Chondrocyte (in vitro differentiated cells): ENCODE measurements at places on chromosomes 3 and 15. TPM values are rescaled to one million over a fixed set of nuclear protein-coding genes. Genes with fewer than 3 reads are reported as not detected.

RLBP1 gene
- not detected in 3 replicates for total RNA-seq

DNA sequence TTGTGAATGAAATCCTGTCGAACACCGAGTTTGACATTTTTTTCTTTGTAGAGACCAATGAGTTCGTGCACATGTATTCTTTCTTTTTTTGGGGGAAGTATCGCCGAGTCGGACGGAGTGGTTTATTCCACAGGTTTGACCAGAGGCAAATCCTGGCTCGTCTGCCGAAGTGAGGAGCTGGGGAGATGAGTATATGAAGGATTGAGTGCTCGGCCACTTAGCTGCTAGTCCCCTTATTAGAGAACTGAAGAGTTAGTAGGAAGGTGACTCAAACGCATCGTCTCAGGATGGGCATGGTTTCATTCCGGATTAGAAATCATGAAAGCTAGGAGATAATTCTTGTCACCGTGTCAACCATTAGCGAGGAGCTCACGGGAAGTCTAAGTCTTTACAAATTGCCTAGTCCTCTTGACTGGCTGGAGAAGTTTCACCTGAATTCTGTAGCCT is 154.7 kb upstream of the GOLIM4 start:
- no peaks in the 10 kb centered on the region for H3K36me3 ChIP-seq
- peaks cover 6% of the 10 kb centered on the region for H3K27me3 ChIP-seq
- DNase-seq, result no peak
- no peak overlapping the region for H3K27ac ChIP-seq

ZPLD1 gene
- total RNA-seq, result not detected in 3 replicates

GRCh38 chr3:194606941-194607340 is 26.3 kb downstream of the TMEM44 start:
- peaks cover 26% of the 10 kb centered on the region for H3K36me3 ChIP-seq
- H3K27me3 ChIP-seq, result no peaks in the 10 kb centered on the region
- H3K4me1 ChIP-seq, result no peaks in the 10 kb centered on the region
- no peak for DNase-seq
- H3K27ac ChIP-seq, result no peak overlapping the region

DNA sequence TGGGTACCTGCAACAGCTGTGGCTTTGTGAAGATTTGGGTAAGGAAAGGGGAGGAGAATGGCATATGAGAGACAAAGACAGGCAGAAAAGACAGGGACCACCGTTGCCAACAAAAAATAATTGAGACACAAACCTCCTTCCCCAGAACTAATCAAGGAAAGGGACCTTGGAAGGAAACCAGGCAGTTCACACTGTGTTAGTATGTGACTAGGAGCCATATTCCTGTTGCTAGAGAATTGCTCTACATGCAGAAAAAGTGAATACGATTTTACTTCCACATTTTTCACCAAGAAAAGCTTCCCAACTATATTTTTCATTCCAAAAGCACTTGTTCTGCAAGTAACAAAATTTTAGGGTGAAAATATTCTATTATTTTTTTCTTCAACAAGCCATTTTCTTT is 393.7 kb upstream of the ADAMTS9 start:
- H3K27ac ChIP-seq, result no peak overlapping the region
- no peaks in the 10 kb centered on the region for H3K4me1 ChIP-seq
- no peak for DNase-seq
- peaks cover 13% of the 10 kb centered on the region for H3K27me3 ChIP-seq

- no peak for DNase-seq
- no peaks in the 10 kb centered on the region for H3K27me3 ChIP-seq
- peak overlapping the region; percentile 8 for H3K27ac ChIP-seq
These were observed 197.7 kb downstream of the FNDC3B start for GRCh38 chr3:172236771-172237742.

DNA sequence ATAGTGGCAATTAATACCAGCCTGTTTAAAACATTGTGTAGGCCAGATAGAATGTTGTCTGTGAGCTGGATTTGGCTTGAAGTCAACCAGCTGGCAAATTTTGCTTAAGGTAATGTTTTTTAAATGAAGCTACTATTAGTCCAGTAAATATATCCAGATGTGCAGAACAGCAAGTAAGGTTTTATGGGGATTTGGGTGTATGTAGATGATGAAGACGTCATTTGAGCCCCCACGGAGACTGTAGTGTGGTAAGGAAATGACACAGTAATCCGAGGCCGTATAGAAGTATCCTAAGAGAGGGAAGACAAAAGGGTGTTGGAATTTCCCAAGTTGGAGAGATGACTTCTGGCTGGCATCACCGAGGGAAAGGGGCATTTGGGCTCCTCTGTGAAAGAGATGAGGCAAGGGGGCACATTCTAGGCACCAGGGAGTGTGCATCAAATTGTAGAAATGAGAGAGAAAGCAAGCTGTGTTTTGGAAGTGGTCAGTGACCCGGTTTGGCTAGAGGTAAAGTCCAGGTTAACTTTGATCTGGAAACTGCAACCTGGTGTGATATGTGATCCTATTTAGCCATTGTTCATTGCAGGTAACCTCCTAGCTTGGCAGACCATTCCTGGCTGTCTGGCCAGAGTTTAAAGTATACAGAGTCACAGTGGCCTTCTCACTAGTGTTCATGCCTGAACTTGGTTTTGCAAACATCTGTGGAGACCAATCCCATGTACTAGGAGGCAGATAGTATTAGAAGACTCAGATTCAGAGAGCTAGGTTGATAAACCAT is 104.2 kb downstream of the ITPR1 start:
- peaks cover 1% of the 10 kb centered on the region for H3K36me3 ChIP-seq
- DNase-seq, result no peak
- H3K27me3 ChIP-seq, result no peaks in the 10 kb centered on the region
- H3K4me1 ChIP-seq, result peaks cover 26% of the 10 kb centered on the region
- H3K27ac ChIP-seq, result peak overlapping the region; percentile 57
- H3K4me3 ChIP-seq, result no peak overlapping the region

DNA sequence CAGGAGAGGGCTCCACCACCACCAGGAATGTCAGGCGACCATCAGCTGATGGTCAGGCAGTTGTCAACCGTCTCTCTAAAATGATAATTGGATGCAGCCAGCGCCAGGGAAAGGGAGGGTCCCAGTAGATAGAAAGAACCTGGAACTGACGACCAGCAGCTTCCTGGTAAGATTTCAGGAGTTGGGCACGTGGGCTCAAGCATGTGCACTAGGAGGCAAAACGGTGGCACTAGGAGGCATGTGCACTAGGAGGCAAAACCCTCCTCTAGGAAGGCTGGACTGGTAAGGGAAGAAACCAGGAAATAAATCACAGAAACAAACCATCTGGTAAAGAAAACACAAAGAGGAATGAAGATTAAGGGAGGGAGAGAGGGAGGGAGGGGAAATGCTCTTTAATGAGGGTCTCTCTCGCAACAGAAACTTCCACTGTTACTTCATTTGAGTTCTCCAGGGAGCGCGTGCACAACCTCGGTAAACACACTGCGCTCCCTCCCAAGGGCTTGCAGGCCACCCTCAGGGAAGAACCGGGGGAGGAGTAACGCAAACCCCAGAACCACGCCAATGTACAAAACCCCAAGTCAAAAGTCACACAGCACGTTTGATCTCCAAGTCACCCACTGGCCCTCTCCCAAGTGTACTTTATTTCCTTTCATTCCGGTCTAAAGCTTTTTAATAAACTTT is 116.7 kb downstream of the XXYLT1 start:
- no peak overlapping the region for H3K4me3 ChIP-seq
- DNase-seq, result no peak
- H3K36me3 ChIP-seq, result no peaks in the 10 kb centered on the region
- H3K27me3 ChIP-seq, result no peaks in the 10 kb centered on the region
- peak overlapping the region; percentile 86 for H3K27ac ChIP-seq

- H3K36me3 ChIP-seq, result peaks cover 2% of the 10 kb centered on the region
- peaks cover 52% of the 10 kb centered on the region for H3K4me1 ChIP-seq
- DNase-seq, result no peak
- peak overlapping the region; percentile 90 for H3K4me3 ChIP-seq
These were observed 1.0 kb downstream of the TMCC1 start for GRCh38 chr3:129892486-129892856.

DNA sequence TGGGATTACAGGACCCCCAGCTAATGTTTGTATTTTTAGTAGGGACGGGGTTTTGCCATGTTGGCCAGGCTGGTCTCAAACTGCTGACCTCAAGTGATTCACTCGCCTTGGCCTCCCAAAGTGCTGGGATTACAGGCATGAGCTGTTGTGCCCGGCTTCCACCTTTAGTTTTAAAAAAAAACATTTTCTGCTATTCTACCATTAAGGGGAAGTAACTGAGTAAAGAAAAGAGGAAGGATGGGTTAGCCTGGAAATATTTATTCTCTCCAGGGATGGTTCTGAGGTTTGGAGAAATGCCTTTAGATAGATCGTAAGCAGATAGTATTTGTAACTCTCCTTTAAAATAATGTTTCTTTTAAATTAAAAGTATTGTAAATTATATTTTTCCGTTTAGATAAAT is 3.1 kb downstream of the AP4E1 start:
- peak overlapping the region; percentile 98 for H3K27ac ChIP-seq
- no peak overlapping the region for H3K4me3 ChIP-seq
- no peak for DNase-seq
- H3K36me3 ChIP-seq, result peaks cover 5% of the 10 kb centered on the region

OR5H14 gene
- total RNA-seq, result not detected in 3 replicates

GRCh38 chr3:128315313-128315712 is 151.4 kb downstream of the DNAJB8 start:
- H3K36me3 ChIP-seq, result peaks cover 3% of the 10 kb centered on the region
- H3K27me3 ChIP-seq, result no peaks in the 10 kb centered on the region
- no peak overlapping the region for H3K4me3 ChIP-seq
- no peak for DNase-seq

- no peak overlapping the region for H3K4me3 ChIP-seq
- H3K27ac ChIP-seq, result no peak overlapping the region
- DNase-seq, result no peak
- peaks cover 3% of the 10 kb centered on the region for H3K27me3 ChIP-seq
- H3K4me1 ChIP-seq, result no peaks in the 10 kb centered on the region
- no peaks in the 10 kb centered on the region for H3K36me3 ChIP-seq
These were observed 112.9 kb downstream of the FHIT start for GRCh38 chr3:61138401-61138800.

- H3K27me3 ChIP-seq, result no peaks in the 10 kb centered on the region
- no peak overlapping the region for H3K27ac ChIP-seq
- H3K4me1 ChIP-seq, result peaks cover 19% of the 10 kb centered on the region
- DNase-seq, result no peak
- H3K36me3 ChIP-seq, result peaks cover 9% of the 10 kb centered on the region
These were observed 42.8 kb downstream of the ABTB1 start for GRCh38 chr3:127715532-127715931.

SQOR gene
- 8.9 to 10.9 TPM (median 10.5 TPM) in 3 replicates for total RNA-seq

- DNase-seq, result no peak
- no peak overlapping the region for H3K27ac ChIP-seq
- no peaks in the 10 kb centered on the region for H3K36me3 ChIP-seq
- H3K4me3 ChIP-seq, result no peak overlapping the region
- no peaks in the 10 kb centered on the region for H3K27me3 ChIP-seq
These were observed 143.3 kb upstream of the WNT5A start for GRCh38 chr3:55630280-55630920.

LHFPL4 gene
- total RNA-seq, result not detected in 3 replicates

- H3K27ac ChIP-seq, result no peak overlapping the region
- H3K36me3 ChIP-seq, result no peaks in the 10 kb centered on the region
- H3K4me3 ChIP-seq, result no peak overlapping the region
- H3K27me3 ChIP-seq, result peaks cover 2% of the 10 kb centered on the region
These were observed 29.4 kb upstream of the ATP8B4 start for GRCh38 chr15:50148362-50148963.

CFAP20DC gene
- 1.9 to 3.6 TPM (median 3.1 TPM) in 3 replicates for total RNA-seq

DNA sequence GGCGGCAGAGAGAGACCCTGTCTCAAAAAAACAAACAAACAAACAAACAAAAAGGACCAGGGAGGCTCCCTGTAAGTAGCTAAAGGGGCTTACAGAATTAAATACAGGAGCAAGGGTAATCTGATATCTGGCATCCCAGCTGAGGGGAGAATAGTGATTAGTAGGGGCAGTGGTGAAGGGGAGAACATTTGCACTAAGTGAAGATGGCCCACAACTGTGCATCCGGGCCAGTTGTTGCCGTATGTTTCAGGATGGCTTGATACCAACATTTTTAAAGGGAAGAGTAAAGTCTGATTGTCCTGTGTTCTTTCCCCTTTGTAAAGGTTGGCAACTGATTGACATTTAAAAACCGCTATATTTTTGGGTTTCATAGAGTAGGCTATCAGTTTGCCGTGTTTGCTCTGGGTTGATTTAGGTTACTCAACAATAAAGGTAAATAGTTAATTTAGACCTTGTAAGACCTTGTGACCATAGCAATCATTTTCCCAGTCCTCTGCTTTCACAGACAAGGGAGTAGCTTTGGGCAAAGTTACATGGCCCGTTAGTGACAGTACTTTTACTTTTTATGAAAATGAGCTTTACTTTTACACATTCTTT is 167.8 kb downstream of the PTPRG start:
- no peaks in the 10 kb centered on the region for H3K27me3 ChIP-seq
- no peaks in the 10 kb centered on the region for H3K36me3 ChIP-seq
- H3K27ac ChIP-seq, result no peak overlapping the region
- H3K4me1 ChIP-seq, result peaks cover 13% of the 10 kb centered on the region
- DNase-seq, result no peak

CSPG5 gene
- 1.2 to 2.8 TPM (median 2.1 TPM) in 3 replicates for total RNA-seq

DNA sequence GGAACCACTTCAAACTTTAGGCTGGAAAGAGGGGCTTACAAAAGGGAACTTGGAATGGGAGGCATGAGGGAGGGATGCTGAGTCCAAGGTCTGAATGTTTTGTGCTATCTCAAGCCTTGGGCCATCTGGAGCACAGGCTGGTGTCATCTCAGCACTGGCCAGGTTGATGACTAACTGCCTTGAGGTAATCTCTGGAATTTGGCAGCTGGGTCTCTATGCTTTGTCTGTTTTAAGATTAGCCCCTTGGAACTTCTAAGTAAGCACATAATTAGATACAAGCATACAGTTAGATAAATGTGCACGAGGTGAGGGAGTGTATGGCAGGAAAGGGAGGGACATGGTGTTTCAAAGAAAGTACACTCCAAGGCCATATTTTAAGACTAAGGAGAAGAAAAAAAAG is 252.4 kb upstream of the CCDC54 start:
- no peaks in the 10 kb centered on the region for H3K27me3 ChIP-seq
- no peak for DNase-seq
- H3K36me3 ChIP-seq, result no peaks in the 10 kb centered on the region
- no peak overlapping the region for H3K4me3 ChIP-seq

DNA sequence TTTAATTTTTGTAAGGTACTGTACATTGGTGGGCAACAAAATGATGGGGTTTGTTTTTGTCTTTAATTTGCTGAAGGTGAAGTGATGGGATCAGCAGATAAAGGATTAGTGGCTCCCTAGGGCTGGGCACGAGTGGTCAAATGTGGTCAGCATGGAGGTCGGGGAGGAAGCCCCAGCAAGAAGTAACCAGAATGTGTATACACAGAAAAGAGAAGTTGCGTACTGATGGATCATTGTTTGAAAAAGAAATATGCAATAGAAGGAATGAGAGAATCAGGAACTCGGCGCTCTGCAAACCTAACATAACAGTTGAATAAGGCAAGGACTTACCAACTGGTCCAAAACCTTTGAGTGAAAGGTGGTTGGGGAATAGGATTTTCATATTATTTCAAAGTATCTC is 1.5 kb downstream of the TMOD2 start:
- no peak overlapping the region for H3K27ac ChIP-seq
- no peaks in the 10 kb centered on the region for H3K36me3 ChIP-seq
- DNase-seq, result no peak
- H3K4me1 ChIP-seq, result peaks cover 14% of the 10 kb centered on the region
- peaks cover 18% of the 10 kb centered on the region for H3K27me3 ChIP-seq
- no peak overlapping the region for H3K4me3 ChIP-seq

GRCh38 chr15:65421360-65422215 is 1.2 kb downstream of the IGDCC4 start:
- H3K4me1 ChIP-seq, result peaks cover 51% of the 10 kb centered on the region
- H3K4me3 ChIP-seq, result peak overlapping the region; percentile 99
- H3K36me3 ChIP-seq, result peaks cover 1% of the 10 kb centered on the region
- peak; percentile 93 for DNase-seq
